ENCODE measurements at places on chromosomes 16 and 17.

DNA sequence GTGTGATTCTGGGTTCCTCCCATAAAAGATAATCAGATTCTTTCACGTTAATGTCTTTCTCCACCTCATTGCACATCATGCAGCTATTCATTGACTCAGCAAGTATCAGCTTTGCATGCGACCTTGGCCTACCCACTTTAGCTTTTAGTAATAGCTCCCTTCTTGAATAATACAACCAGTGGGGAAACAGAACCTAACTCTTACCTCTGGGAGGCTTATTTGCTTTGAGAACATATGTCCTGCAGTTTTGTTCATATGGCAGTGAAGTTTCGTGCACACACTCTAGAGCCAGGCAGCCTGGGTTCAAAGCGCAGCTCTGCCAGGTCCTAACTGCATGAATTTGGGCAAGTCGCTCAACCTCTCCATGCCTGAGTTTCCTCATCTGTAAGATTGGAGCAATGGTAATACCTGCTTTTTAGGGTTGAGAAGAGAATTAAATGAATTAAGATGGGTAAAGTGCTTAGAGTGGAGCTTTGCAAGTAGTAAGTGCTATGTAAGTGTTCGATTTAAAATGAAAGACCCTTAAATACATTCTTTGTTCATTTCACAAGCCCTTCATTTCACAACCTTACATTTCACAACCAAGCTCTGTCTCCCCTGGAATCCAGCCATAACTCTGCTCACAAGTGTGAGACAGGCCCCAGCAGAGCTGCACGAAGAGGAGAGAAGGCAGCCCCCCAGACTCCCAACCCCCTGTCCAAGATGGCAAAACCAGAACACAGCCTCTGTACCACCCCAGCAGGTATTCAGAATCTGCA is 29.3 kb downstream of the MAPT start:
- no peak for DNase-seq

DNA sequence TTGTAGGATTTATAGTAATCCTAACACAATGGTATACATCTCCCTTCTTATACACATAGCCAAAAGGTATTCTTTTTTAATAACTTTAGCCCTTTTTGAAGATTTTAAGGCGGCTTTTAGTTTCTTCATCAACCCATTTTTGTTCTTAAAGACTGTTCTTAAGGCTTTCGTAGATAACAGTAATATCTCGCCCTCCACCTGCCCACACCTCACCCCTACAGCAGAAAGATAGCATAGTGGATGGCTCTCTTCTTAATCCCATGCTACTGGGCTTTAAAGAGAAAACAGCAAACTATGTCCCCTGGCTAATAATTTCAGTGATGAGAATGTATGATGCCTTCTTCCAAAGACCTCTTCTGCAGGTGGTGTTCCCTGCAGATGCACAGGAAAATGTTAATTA is 8.6 kb downstream of the IGSF6 start:
- DNase-seq, result no peak

DNA sequence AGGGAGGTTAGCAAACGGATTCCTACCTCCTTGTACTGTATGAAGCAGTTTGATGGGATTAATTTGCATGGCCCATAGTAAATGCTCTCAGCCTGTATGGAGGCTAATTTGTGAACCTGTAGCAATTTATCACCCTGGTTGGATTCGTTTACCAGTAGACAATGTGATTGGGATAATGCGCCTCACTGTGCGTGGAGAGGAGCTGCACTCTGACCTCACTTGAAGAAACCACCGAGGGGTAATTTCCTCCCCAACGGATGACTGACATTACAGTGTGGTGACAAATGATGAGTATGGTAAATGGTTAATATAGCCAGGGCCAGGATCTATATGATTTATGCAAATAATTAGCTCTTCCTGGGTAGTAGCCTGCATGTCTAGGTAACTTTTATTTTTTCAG is 479.1 kb upstream of the RBFOX1 start:
- DNase-seq, result no peak

DNA sequence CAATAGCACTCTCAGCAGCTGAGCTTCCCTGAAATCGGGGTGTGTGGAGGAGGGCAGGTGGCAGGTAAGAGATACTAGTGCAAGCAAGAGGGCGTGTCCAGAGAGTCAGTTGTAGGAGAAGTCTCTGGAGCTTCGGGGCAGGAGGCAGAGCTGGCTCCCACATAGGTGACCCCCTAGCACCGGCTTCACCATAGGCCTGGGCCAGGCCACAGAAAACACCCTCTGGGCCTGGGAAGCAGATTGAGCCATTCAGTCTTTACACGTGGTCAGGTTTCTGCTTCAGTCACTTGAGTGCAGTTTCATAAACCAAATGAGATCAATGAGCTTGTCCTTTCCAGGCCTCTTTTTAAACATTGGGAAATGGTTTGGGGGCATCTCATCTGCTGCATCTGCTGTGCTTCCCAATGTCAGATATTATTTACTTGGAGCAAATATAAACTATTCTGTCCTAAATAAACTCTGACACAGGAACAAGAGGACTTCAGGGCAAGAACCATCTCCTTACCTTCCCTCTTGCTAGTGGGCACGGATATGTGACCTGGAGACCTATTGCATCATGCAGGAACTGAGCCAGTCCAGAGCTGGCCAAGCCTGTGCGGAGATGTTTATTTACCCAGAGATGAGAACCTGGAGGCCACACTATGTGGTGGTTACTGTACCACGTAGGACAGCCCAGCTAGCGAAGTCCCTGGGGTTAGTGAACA is 16.1 kb downstream of the CCR7 start:
- peak; percentile 90 for DNase-seq

- DNase-seq, result no peak
Observed at GRCh38 chr16:88503374-88503770, 50.3 kb downstream of the ZFPM1 start.

DNA sequence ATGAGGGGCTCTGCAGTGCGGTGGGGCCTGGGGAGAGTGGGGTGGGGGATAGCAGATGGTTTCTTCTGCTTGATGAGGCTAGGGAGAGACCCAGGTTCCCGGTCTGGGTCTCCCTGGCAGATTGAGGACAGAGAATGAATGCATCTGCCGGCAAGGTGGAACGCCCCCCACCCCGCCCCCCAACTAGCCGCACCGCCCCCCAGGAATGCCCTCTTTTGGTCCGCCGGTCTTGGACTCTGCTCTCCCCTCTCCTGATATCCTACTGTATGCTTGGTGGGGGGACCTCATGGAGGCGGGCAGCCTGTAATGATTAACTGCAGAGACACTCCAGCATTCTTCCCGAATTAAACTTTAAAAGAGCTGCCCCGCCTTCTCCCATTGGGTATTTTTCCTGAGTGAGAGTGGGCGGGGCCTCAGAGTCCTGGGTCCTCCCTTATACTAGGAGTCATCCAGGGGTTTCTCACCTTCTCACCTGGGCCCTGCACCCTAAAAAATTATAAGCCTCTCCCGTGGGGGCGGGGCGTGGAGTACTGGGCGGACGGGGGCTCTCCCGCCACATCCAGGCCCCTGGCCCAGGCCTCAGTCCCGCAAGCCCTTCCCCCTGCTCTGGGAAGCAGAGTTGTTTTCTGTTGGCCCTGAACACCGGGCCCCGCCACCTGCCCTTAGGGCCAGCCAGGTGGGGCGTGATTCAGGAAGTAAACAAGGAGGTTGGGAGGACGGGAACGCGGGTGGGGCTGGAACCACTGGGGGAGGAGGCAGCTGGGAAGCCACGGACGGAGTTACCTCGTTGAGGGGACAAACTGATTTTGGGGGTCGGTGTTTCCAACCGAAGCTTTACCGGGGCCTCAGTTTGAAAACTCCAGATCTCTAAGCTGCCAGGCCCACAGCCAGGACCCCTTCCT is 1.5 kb downstream of the GRB7 start:
- DNase-seq, result peak; percentile 80

- no peak for DNase-seq
Observed at GRCh38 chr16:88455610-88456355, 2.7 kb downstream of the ZFPM1 start.

- DNase-seq, result no peak
Observed at GRCh38 chr16:81703177-81704155, 75.6 kb upstream of the PLCG2 start.

DNA sequence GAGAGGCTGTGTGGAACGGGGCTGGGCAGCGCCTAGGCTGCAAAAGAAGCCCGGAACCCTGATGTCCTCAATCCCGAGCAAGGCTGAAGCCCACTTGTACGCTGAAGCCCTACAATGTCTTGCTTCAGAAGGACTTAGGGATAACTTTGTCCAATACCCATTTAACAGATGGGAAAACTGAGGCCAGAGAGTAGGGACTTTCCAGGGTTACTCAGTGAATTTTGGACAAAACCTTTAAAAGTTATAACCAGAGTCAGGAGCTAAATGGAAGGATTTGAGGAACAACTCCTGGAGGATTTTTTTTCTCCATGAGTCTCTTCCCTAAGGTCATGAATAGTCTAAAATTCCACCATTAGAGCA is 161.2 kb downstream of the IRX5 start:
- DNase-seq, result no peak

Measured in lower leg skin (tissue), 4 donors.